ENCODE measurements at places on chromosomes 6 and 20. TPM values are rescaled to one million over a fixed set of nuclear protein-coding genes. Genes with fewer than 3 reads are reported as not detected.

Gene SSR1
- total RNA-seq, result 105 TPM

Gene C2
- total RNA-seq, result 0.07 TPM

Gene PLEKHG1
- 52.9 TPM for total RNA-seq

Gene APOBEC2
- not detected for total RNA-seq

Gene LRRC73
- not detected for total RNA-seq

Gene CYP21A2
- total RNA-seq, result not detected

Gene RRAGD
- total RNA-seq, result 35.4 TPM

DNA sequence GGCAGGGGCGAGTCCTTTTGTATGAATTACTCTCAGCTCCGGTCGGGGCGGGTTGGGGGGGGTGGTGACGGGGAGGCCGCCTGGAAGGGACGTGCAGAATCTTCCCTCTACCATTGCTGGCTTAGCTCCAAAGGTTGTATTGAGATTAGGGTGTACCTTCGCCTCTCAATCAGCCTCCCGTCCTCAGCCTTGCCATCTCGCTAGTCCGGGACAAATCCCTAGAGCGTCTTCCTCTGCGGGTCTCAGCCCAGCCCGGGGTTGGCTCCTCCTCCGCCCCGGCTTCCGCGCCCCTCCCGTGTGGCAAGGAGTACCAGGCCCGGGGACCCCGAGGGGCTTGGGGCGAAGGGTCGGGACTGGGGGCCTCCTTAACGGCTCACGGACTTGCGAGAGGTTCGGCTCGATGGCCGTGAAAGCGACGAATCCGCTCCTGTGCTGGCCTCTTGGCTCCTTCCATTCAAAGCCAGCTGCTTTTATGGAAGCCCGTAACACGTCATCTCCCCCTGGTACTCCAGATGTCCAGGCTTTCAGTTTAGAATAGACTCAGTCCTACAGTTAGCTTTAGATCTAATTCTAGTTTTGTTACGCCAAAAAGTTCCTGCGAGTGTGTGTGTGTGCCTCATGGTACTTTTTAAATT is 636 bp upstream of the EEF1A1 start:
- DNase-seq, result no peak

DNA sequence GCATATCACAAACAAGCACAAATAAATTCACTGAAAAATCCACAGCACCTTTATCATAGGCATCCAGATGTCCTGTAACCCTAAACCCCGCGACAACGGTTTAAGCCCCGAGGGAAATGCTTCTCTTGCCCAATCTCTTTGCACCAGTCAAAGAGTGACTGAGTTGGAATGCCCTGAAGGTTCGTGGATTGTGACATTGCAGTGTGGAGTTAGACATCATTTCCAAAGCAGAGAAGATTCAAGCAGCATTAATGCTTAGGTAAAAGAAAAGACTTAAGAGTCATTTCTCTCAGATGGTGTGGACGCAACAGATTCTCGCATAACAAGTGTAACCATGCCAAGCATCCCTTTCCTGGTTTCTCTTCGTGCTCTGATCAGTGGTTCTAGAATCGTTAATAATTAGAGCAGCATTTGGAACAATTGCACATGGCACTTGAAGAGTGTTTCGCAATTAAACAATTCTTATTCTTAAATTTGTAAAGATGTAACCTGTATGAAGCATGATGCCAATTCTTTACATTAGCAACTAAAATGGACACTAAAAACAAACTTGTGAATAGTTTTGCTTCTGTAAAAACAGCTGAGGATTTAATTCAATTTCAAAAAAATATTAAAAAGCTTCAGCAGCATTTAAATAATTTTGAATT is 121.6 kb downstream of the HIVEP2 start:
- no peak for DNase-seq

DNA sequence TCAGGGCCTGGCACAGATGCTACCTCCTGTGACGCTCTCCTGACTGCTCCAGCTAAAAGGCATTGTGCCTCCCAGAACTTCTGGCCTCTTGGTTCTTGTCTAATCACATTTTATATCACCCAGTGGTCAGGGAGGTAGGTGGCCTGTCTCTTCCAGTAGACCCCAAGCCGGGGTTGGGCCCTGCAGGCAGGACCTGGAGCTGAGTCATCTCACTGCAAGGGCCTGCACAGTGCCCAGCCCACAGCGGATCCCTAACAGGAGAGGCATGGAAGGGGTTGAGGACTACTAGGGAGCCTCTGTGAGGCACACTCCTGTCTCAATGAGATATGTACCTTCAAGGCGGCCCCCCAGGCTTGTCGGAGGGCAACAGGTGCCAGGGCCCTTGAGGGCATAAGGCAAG is 6.4 kb downstream of the LEMD2 start:
- no peak for DNase-seq

DNA sequence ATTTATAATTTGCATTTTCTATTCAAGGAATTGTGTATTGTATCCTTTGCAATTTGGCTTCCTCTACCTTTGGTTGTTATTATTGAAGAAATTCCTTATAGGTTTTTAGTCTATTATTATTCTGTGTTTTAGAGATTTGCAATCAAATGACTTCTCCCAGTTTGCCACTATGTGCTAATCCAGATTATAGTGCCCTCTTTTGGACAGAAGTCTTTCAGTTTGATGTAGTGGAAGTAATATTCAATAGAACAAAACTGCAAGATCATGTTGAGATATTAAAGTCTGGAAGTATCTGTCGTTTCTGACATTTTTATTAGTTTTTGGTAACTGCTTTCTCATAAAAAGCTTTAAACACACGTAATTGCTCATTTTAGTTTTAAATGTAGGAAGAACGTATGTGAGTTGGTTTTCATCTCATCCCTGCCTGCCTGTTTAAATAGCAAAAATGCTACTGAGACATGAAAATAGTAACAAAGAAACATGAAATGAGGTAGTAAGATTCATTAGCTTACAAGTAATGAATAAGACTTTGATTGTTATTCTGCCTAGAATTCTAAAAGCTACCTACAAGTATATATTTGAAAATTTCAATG is 72.8 kb downstream of the RTN4IP1 start:
- no peak for DNase-seq

DNA sequence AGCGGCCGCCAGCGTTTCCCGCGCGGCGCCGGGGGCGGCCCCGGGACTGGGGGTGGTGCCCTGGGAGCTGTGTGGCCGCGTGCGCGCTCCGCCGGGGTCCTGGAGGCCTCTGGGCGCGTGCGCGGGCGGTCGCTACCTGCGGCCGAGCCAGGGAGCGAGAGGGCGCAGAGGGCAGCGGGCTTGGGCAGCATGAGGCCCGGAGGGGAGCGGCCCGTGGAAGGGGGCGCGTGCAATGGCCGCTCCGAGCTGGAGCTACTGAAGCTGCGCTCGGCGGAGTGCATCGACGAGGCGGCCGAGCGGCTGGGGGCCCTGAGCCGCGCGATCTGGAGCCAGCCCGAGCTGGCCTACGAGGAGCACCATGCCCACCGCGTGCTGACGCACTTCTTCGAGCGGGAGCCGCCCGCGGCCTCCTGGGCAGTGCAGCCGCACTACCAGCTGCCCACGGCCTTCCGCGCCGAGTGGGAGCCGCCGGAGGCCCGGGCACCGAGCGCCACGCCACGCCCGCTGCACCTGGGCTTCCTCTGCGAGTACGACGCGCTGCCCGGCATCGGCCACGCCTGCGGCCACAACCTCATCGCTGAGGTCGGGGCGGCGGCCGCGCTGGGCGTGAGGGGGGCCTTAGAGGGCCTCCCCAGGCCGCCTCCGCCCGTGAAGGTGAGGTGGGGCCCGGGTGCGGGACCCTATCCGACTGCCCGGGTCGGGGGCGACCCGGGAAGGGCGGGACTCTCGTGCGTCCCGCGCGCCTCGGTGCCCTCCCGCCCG is at the start of gene PM20D2:
PM20D2 (plus strand) TSS at position 100 of the 762 bp plus-strand sequence; CDS start at position 190, 90 bp downstream.
- DNase-seq, result no peak

- DNase-seq, result no peak
These were observed 1.6 kb downstream of the SMPDL3A start for GRCh38 chr6:122790423-122791309.

DNA sequence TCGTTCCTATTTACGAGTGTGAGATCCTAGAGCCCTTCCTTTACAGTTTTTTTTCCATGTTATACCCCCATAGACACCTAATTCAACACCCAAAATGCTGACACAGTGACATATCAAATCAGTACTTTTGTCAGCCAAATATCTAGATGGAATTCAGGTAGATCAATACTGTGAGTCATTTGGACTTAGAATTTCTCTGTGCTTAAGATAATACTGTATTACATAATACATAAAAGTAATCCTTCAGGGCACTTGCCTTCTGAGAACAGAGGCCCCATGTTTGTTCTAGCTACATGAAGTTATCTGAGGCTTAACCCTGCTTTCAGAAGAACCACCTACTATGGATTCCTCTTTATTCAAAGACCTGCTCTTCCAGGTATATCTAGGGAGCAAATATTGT is 623.1 kb downstream of the PHF3 start:
- no peak for DNase-seq

GRCh38 chr20:57581202-57582028 is 20.5 kb downstream of the PCK1 start:
- DNase-seq, result no peak

DNA sequence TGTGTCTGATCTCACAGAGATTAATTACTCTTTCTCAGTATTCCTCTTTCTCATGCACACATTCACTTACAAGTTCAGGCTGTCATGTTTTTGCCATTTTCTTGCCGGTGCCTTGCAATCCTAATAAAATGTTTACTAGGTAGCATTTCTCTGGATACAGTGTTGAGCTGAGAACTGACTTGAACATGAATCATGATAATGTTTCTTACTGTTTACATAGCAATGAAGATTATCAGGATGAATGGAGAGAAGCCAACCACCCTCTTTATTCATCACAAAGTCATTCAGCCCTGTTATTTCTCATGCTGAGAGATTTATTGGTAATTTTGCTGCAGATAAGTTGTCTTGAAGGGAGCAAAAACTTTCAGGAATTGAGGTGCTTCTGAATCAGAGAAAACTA is 185.5 kb upstream of the ECI2 start:
- DNase-seq, result no peak

DNA sequence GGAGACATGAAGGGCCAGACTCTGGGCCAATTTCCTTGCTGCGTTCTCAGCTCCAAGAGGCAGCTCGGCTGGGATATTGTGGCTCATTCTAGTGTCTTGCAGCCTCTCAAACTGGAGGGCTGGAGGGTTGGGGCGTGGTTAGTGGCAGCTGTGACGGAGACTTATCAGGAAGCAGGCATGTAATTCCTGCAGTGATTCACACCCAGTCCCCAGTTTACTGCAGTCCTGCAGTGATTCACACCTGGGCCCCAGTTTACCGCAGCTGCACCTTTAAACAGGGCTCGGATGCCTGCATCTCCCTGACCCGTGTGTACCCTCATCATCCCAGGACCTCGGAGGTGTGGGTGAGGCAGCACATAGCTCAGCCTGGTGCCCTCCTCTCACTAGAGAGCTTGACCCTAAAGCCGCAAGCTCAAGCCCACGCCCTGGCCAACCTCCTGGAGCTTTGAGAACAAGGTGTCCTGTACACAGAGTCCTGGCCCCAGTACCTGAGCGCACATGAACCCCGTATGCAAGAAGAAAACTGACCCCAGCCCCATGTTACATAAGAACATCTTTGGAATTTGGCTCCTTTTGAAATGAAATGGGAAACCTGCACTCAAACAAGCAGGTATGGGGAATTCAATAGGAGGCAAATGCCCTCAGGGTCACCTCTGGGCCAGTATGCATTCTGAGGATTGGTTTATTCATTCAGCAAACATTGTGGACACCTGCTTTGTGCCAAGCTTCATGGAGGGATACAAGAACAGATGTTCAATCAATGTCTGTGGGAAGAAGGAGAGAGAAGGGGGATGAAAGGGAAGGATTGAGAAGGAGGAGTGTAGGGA is 55.3 kb upstream of the FAM83D start:
- DNase-seq, result peak; percentile 23

DNA sequence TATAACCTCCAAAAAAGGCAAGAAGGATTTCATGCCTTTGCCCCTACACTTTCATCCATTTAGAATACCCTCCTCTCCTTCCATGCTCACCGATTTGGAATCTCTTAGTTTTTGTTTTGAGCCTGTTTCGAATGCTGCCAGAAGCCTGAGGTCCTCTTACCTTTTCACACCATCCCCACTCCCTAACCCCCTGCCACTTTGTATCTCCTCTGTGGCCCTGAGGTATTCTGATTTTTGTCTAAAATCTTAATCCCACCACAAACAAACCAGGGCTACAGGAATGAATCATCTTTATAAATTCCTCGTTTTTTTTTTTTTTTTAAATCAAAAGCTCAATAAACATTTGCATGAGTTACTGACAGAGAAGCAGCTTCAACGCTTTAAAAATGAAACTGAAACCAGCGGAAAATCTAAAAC is 1.6 kb upstream of the RPS12 start:
- DNase-seq, result no peak

DNA sequence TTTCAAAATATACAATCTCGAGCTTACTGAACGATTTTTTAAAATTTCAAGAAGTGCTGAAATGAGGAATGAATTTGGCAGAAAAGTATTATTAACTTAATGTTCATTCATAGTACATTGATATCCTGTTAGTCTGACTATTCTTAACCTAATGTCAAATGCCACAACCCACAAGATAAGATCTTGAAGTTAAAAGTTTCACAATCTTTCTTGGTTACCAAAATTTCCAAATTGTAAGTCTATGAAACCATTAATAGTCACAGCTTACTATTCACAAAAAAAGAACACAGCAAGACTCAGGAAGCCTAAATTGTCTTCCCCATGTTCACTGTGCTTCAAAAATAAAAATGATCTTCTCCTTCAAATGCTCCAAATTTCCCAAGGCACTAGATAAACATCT is 71.3 kb downstream of the HACE1 start:
- DNase-seq, result no peak

- no peak for DNase-seq
These were observed 630.8 kb downstream of the PHF3 start for GRCh38 chr6:64266351-64266821.

DNA sequence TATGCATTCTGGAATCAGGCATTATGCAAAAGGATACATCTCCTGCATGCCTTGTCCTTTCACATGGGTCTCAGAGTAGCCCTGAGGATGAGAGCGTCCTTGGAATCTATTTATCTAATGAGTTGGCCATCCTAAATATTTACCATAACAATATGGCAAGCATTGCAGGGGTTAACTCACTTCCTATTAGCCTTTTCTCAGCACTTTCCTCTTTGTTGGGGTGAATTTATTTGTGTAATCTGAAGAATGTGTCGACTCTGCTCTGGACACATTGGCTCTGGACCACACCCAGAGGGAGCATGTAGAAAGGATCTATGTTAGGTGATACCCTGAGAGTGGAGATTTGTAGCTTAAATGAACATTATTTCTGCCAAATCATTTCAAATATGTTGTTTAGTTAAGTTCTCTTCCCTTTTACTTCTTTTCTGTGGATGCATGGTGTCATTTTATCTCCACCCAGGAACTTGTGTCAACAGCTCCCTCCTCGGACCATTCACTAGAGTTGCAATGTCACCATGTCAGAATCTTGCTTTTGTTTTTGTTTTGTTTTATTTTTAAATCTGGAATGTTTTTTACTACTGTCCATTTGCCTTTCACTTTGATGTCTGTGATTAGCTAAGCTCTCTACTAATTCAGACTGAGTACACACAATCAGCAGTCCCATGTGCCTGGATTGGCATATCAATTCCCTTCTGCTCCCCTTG is 757.0 kb upstream of the MMS22L start:
- no peak for DNase-seq

DNA sequence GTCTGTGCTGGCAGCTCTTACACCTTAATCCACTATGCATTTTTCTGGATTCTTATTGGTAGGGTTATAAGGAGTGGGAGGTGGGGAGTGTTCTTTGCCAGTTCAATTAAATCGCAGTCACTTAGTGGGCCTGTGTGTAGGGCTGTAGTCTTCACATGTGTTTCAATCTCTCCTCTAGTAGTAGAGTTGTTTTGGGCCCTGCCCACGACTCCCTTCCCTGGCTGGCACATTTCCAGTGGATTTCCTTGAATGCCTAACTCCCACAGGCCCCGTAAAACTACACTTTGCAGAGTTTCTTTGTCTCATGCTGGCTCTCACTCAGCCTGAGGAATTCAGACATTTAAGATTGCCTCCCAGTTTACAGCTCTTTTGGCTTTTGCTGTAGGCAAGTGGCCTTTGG is 414.0 kb upstream of the OPRM1 start:
- peak; percentile 19 for DNase-seq
